Sigmoid colon (tissue), 7 donors: ENCODE measurements at places on chromosomes 3 and 15. TPM values are rescaled to one million over a fixed set of nuclear protein-coding genes. Genes with fewer than 3 reads are reported as not detected.
A peak's percentile ranks its signal among the peaks of the same experiment; 100 is the strongest.

Gene THRB
- 49.5 TPM for total RNA-seq

- DNase-seq: no peak
These were observed 104.8 kb upstream of the OSTN start for GRCh38 chr3:191094057-191094845.

- DNase-seq: no peak
These were observed 16.9 kb upstream of the IGSF10 start for GRCh38 chr3:151477591-151478334.

GRCh38 chr3:78906245-78906644 is 861.6 kb downstream of the ROBO1 start:
- DNase-seq: no peak

- no peak for DNase-seq
These were observed 171.4 kb downstream of the CACNA1D start for GRCh38 chr3:53665608-53666425.

Gene SLC9C1
- not detected for total RNA-seq

- no peak for DNase-seq
These were observed 47.3 kb downstream of the PLSCR2 start for GRCh38 chr3:146421819-146422759.

DNA sequence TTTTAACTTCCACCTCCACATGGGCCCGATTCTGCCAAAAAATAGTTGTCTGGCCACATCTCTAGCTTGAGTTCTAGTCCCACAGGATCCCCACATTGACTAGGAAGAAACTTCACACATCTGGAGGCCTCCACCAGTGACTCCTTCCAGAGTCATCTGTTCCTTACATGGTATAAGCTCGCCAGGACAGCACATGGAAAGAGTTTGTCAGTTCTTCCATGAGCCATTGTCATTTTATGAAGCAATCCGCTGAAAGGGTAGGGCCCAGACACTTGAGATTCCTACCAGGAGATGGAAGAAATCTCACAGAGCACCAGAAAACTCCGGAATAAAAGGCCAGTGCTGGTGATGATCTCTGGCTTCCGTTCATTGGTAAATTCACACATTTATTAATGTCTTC is 350.5 kb upstream of the ICE2 start:
- no peak for DNase-seq

DNA sequence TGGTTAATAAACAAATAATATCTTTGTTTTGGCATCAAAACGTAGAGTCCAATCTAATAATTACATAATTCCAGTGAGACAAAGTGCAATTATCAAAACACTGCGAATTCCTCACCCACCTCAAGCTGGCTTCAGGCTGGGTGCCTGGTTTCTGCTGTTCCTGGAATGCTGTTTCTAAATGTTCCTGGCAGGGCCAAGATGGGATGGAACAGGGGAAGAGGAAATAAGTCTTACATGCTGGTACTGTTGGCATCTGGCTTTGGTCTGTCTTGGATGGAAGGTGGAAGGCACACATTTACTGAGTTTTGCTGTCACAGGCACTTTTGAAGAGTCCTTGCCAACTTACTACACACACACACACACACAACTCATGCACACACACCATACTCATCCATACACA is 101.9 kb upstream of the SLCO3A1 start:
- no peak for DNase-seq

- peak; percentile 88 for DNase-seq
These were observed 33.5 kb downstream of the BCL2L10 start for GRCh38 chr15:52078876-52079700.

Gene LDHAL6B
- total RNA-seq: not detected

- DNase-seq: no peak
These were observed 63.4 kb downstream of the RGMA start for GRCh38 chr15:93025625-93025982.

GRCh38 chr15:68300115-68300940 is 22.8 kb downstream of the FEM1B start:
- DNase-seq: no peak
